ENCODE measurements at places on chromosomes 7 and 10. TPM values are rescaled to one million over a fixed set of nuclear protein-coding genes. Genes with fewer than 3 reads are reported as not detected.

The SPDYE5 gene
- total RNA-seq, result not detected

DNA sequence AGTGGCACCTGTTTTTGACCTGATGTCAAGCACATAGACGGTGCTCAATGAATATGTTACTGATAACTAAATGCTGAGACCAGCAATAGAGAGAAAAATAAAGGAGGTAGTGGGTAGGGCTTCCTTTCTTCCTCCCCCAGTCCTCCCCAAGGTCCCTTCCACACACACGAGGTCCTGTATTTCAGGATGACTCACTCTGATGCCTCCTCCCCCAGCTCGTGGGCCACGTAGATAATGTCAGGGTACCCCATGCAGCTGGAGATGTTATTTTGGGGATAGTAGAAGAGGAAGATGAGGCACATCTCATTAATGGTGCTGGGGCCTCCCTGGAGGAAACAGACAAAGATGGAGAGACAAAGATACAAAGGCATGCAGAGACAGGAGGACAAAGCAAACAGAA, 17.3 kb downstream of the PRSS58 start:
- H3K4me1 ChIP-seq, result no peaks in the 10 kb centered on the region
- no peak for DNase-seq
- no peak overlapping the region for H3K4me3 ChIP-seq
- H3K27me3 ChIP-seq, result no peaks in the 10 kb centered on the region
- no peaks in the 10 kb centered on the region for H3K36me3 ChIP-seq

DNA sequence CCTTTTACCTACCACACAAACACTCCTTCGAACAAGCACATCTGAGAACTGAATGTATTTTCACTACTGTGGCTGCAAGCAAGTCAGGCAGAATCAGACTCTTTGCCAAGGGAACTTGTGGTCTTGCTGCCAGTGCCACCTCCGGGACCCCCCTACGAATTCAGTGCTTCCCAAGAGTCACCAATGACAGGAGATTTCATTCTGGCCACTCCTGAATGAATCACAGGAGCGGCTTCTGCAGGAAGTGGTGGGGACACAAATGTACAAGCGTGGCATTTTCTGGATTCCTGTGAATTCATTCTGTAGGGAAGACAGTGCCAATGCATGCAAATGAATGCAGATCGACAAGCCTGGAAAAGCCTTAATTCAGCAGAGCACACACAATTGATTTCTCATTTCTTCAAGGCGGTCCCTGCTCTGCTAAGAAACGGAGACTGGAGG, 161.2 kb downstream of the CAMK1D start:
- no peaks in the 10 kb centered on the region for H3K4me1 ChIP-seq
- H3K27me3 ChIP-seq, result no peaks in the 10 kb centered on the region
- no peak for DNase-seq
- no peak overlapping the region for H3K27ac ChIP-seq
- no peaks in the 10 kb centered on the region for H3K36me3 ChIP-seq

DNA sequence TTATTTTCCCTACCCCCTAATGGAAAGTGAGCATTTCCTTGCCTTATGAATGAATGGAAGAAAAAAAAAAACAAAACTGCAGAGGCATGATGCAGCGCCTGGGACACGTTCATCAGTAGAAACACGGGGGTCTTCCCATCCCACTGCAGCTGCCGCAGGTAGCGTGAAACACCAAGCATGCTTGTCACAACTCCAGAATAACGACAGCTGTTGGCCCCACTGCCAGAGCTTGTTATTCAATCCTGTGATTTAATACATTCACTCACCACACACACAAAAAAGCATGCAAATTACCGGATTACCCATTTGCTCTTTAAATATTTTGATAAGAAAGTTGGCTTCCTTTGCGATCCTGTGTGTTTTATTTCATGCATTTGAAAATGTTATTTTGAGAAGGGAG, 48.4 kb upstream of the GNA12 start:
- H3K27me3 ChIP-seq, result peaks cover 38% of the 10 kb centered on the region
- no peak for DNase-seq
- no peak overlapping the region for H3K27ac ChIP-seq
- H3K4me1 ChIP-seq, result no peaks in the 10 kb centered on the region
- H3K36me3 ChIP-seq, result no peaks in the 10 kb centered on the region

DNA sequence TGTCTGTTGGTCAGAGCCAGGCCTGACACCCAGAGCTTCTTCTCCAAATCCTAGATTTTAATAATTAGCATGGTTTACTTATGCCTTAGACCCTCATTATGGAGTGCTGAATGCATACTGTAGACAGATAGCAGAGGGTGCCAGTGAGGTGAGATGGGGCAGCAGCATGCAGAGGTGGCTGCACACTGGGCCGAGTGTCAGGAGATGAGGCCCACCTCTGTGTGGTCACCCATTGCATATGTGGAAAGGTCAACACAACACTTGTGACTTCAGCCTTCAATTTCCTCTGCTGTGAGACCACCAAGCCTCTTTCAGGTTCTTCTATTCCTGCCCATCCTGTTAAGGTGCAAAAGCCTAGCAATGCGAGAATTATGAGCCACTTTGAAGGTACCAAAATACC, 39.7 kb upstream of the NMT2 start:
- no peak overlapping the region for H3K4me3 ChIP-seq
- H3K4me1 ChIP-seq, result peaks cover 10% of the 10 kb centered on the region
- DNase-seq, result no peak
- no peak overlapping the region for H3K27ac ChIP-seq

The AGAP5 gene
- total RNA-seq, result 1.7 TPM

- H3K4me1 ChIP-seq, result no peaks in the 10 kb centered on the region
- H3K4me3 ChIP-seq, result no peak overlapping the region
Measured at GRCh38 chr10:60434418-60435046, 44.9 kb upstream of the ANK3 start.

- no peaks in the 10 kb centered on the region for H3K4me1 ChIP-seq
- H3K27ac ChIP-seq, result no peak overlapping the region
- no peak for DNase-seq
- no peaks in the 10 kb centered on the region for H3K27me3 ChIP-seq
Measured at GRCh38 chr10:44659320-44659719, 251.8 kb upstream of the TMEM72 start.

DNA sequence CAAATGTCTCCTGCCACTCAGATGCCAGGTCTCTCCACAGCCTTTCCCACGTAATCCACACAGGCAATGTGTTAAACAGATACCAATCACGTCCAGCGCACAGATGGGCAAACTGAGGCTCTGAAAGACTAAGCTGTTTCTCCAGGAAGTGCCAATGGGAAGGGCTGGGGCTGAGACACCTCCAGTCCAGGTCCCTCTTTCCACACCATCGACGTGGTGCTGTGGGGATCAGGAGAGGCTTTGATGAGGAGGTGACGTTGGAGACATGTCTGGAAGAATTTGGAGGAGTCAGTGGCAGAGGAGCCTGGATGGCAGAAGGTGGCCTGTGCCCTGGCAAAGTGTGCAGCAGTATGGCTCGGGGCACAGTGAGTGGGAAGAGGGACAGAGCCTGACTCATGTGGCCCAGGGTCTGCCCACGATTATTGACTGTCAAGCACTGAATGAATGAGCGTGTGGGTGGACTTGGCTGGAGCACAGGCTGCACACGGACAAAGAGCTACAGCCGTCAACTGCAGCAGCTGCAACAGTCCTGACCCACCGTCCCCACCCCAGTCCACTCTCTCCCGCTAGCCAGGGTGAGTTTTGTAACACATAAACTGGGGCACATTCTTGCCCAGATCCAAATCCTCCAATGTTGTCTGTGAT, 40.8 kb upstream of the HSPA12A start:
- no peaks in the 10 kb centered on the region for H3K27me3 ChIP-seq
- H3K4me1 ChIP-seq, result peaks cover 6% of the 10 kb centered on the region
- no peak for DNase-seq
- H3K27ac ChIP-seq, result no peak overlapping the region
- no peak overlapping the region for H3K4me3 ChIP-seq

The BEND7 gene
- 2.0 TPM for total RNA-seq

DNA sequence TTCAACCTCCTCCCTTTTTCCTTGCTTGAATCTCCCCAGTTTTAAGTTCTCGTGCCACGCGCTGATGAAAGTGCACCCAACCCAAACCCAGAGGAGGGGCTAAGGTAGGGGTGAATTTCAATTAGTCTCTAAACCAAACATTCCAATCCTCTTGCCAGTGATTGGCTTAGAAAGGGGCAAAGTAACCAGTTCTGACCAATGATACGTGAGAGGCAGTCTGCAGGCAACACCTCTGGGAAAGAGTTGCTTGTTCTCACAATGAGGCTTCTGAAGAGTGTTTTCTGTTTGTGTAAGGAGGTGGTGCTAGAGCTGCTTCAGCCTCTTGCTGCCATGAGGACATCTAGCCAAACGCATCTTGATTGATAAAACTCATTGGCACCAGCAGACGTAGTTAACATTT, 21.8 kb downstream of the SLC35G1 start:
- H3K4me1 ChIP-seq, result no peaks in the 10 kb centered on the region
- H3K27ac ChIP-seq, result no peak overlapping the region
- no peaks in the 10 kb centered on the region for H3K27me3 ChIP-seq
- no peaks in the 10 kb centered on the region for H3K36me3 ChIP-seq
- no peak for DNase-seq
- H3K4me3 ChIP-seq, result no peak overlapping the region
